H9 (cell line): ENCODE measurements at places on chromosomes 4 and X. TPM values are rescaled to one million over a fixed set of nuclear protein-coding genes. Genes with fewer than 3 reads are reported as not detected.
A peak's percentile ranks its signal among the peaks of the same experiment; 100 is the strongest.

GRCh38 chrX:44785652-44786051, 58.2 kb upstream of the DUSP21 start:
- DNase-seq = no peak
- H3K4me1 ChIP-seq = no peaks in the 10 kb centered on the region
- H3K27ac ChIP-seq = no peak overlapping the region
- no peaks in the 10 kb centered on the region for H3K36me3 ChIP-seq

DNA sequence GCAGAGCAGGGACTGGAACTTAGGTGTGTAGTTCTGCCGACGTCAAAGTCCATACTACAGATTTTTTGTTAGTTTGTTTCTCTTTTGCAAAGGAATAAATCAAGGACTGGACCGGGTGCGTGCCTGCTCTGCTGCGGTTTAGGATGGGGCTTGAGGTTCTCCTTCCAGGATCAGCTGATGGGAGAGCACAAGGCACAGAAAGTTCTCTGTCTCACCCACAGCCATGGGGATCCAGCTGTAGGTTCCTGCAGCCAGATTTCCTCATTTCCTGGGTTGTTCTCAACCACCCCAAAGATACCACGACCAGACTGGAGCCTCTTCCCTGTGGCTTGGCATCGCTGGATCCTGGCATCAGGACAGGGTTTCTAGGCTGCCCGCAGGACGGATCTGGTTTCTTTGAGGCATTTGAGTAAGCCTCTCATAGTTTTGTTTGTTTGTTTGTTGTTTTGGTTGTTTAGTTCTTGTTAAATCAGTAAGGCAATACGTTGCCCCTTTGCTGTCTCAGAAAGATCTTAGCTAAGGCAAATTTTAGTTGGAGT, 789 bp upstream of the SRPX start:
- peaks cover 13% of the 10 kb centered on the region; the same call in 1 of the 2 replicates for H3K27me3 ChIP-seq
- DNase-seq = no peak
- H3K4me3 ChIP-seq = peak overlapping the region; percentile 68
- no peaks in the 10 kb centered on the region for H3K36me3 ChIP-seq

- no peak overlapping the region for H3K4me3 ChIP-seq
- no peak overlapping the region for H3K27ac ChIP-seq
- no peak for DNase-seq
- H3K4me1 ChIP-seq = no peaks in the 10 kb centered on the region
Observed at GRCh38 chr4:80081566-80081965, 8.5 kb upstream of the ANTXR2 start.

DNA sequence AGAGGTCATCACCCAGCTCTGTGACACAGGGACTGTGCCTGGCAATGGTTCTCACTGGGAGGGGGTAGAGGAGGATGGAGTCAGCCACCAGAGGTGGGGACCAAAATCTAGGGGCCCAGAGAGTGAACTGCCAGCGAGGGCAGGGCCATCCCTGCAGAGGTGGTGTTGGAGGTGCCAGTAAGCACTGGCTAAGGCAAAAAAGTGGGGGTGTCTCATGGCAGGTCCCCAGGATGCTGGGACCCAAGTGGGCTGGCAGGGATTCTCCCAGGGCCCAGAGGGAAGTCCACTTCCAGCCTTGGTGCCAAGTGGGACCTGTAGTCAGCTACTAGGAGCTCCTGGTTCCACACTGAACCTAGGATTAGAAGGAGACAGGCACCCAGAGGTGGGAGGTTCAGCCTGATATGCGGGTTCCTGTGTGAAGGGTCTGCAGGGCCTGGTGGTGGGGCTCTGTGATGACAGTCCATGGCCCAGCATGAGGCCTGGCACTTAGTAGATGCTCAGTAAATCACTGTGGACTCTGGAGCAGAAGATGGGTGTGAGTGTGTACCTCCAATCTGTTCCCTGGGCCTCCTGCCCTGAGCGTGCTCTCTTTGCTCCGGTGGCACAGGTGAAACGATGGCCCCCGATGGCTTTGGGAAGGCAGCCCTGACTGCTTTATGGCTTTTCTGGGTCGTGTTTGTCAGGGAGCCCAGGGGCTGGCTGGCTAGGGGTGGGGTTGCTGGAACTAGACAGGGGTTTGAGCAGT, 81.5 kb downstream of the PSAPL1 start:
- no peaks in the 10 kb centered on the region for H3K4me1 ChIP-seq
- H3K27ac ChIP-seq = no peak overlapping the region
- no peaks in the 10 kb centered on the region for H3K27me3 ChIP-seq
- H3K36me3 ChIP-seq = no peaks in the 10 kb centered on the region
- no peak for DNase-seq

- H3K4me3 ChIP-seq = no peak overlapping the region; the same call in 2 of the 3 replicates
- no peaks in the 10 kb centered on the region for H3K36me3 ChIP-seq
- no peak overlapping the region for H3K27ac ChIP-seq
- DNase-seq = no peak
- H3K27me3 ChIP-seq = no peaks in the 10 kb centered on the region; the same call in 1 of the 2 replicates
Observed at GRCh38 chr4:23890369-23891063, 669 bp upstream of the PPARGC1A start.

DNA sequence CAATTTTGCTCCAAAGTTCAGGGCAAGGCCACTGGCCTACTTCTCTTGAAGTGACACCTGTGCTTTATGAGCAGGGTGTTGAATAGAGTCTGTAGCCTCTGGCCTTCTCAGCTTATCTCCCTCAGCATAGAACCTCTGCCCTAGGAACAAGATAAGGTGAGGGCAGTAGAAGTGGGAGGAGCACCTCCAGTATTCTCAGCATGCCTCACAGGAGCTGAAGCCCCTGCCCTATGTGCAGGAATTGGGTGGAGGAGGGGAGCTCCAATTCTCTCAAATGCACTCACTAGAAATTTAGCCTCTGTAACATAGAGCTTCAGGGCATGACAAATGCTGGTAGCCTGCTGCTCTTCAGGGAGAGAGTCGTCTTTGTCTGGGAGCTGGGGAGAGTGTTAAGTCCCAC, 479.3 kb downstream of the IL1RAPL1 start:
- DNase-seq = peak; percentile 24
- H3K27ac ChIP-seq = no peak overlapping the region
- no peaks in the 10 kb centered on the region for H3K36me3 ChIP-seq

- no peak overlapping the region for H3K27ac ChIP-seq
- peaks cover 31% of the 10 kb centered on the region for H3K36me3 ChIP-seq
- DNase-seq = no peak
- no peak overlapping the region for H3K4me3 ChIP-seq
- H3K27me3 ChIP-seq = no peaks in the 10 kb centered on the region
- H3K4me1 ChIP-seq = no peaks in the 10 kb centered on the region
Observed at GRCh38 chr4:110049951-110050925, 137.6 kb downstream of the EGF start.

DNA sequence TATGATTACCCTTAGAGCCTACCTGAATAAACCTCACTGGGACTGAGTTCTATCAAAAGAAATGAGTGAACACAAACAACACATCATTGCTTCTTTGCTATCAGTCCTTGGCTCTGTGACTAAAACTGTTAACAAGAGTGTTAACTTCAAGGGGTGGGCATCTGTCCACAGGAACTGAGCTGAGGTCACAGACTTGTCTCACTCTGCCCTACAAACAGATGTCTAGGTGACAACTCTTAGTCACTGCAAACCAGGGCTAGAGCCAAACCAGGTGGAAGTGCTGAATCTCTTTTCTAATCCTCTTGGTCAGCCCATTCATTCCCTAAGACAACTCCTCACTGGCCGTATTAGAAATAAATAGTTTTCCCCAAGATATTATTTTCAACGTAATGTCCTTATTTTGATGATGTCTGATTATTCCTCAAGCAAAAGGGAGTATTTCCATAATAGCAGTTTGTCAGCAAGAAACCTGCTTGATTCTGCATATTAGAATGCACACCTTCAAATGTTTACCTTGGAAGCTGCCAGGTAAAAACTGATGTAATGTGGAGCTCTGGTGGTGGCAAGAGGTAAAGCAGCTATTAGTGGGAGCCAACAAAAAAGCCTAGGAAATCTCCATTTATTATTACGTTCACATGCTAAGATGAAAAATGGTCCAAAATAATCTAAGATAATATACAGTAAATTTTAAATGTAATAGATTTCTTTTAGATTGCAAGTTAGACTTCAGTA, 4.0 kb downstream of the COL25A1 start:
- no peak overlapping the region for H3K4me3 ChIP-seq
- H3K4me1 ChIP-seq = no peaks in the 10 kb centered on the region
- H3K27ac ChIP-seq = no peak overlapping the region

- H3K36me3 ChIP-seq = no peaks in the 10 kb centered on the region
- no peaks in the 10 kb centered on the region for H3K27me3 ChIP-seq
- H3K4me3 ChIP-seq = no peak overlapping the region
- DNase-seq = no peak
- peaks cover under 1% of the 10 kb centered on the region; the same call in 1 of the 2 replicates for H3K4me1 ChIP-seq
- H3K27ac ChIP-seq = no peak overlapping the region
Observed at GRCh38 chr4:77127837-77128621, 29.0 kb upstream of the CCNG2 start.

GRCh38 chr4:60913002-60913401, 287.1 kb upstream of the ADGRL3 start:
- H3K27ac ChIP-seq = no peak overlapping the region
- H3K36me3 ChIP-seq = no peaks in the 10 kb centered on the region
- no peaks in the 10 kb centered on the region for H3K4me1 ChIP-seq

- H3K4me1 ChIP-seq = no peaks in the 10 kb centered on the region
- no peak overlapping the region for H3K4me3 ChIP-seq
- no peak overlapping the region for H3K27ac ChIP-seq
Observed at GRCh38 chr4:78612398-78613178, 61.0 kb downstream of the ANXA3 start.

- H3K27ac ChIP-seq = no peak overlapping the region
- H3K4me3 ChIP-seq = no peak overlapping the region
- no peak for DNase-seq
- no peaks in the 10 kb centered on the region for H3K4me1 ChIP-seq
- peaks cover 30% of the 10 kb centered on the region for H3K36me3 ChIP-seq
- no peaks in the 10 kb centered on the region for H3K27me3 ChIP-seq
Observed at GRCh38 chrX:10090319-10090718, 66.5 kb upstream of the CLCN4 start.

- no peak for DNase-seq
- H3K36me3 ChIP-seq = no peaks in the 10 kb centered on the region
- no peaks in the 10 kb centered on the region for H3K27me3 ChIP-seq
- no peak overlapping the region for H3K27ac ChIP-seq
- H3K4me1 ChIP-seq = no peaks in the 10 kb centered on the region
- H3K4me3 ChIP-seq = no peak overlapping the region
Observed at GRCh38 chr4:11954093-11954492, 525.4 kb upstream of the HS3ST1 start.

DNA sequence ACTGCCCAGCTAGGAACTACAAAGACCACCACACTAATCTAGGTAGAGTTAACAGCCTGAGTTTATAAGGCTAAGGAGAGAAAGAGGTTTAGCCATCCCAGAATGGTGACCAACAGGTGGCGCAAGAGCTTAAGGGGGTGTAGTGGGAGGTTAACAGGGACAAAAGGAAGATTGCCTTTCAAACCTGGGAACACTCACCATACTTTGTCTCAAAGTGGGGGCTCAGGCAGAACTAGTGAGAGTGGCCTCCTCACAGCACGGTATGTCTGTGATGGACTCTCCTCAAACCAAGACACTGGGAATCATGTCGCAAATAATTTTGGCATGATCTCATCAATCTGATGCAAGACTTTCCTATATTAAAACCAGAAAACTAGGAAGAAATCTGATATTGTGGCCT, 23.4 kb downstream of the CCNI start:
- H3K27me3 ChIP-seq = no peaks in the 10 kb centered on the region
- H3K27ac ChIP-seq = no peak overlapping the region
- peaks cover 75% of the 10 kb centered on the region for H3K36me3 ChIP-seq
- peak; percentile 63 for DNase-seq

DNA sequence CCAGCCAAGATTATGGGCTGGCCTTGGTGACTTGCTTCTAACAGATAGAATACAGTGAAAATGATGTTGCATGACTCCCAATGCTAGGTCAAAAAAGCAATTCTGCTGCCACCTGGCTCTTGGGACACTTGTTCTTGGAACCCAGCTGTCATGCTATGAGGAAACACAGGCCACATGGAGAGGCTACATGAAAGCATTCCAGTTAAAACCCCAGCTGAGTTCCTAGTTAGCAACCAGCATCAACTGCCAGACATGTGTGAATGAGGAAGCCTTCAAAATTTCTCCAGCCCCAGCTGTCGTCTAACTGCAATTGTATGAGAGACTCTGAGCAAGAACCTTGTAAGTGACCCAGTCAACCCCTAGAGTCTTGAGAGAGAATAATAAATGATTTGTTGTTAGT, 105.2 kb upstream of the FGF16 start:
- no peaks in the 10 kb centered on the region for H3K27me3 ChIP-seq
- H3K4me1 ChIP-seq = no peaks in the 10 kb centered on the region
- no peak overlapping the region for H3K27ac ChIP-seq
- DNase-seq = no peak

GRCh38 chrX:6448003-6448402, 86.9 kb downstream of the VCX3A start:
- H3K4me1 ChIP-seq = peaks cover 2% of the 10 kb centered on the region; the same call in 1 of the 2 replicates
- H3K27me3 ChIP-seq = no peaks in the 10 kb centered on the region
- H3K4me3 ChIP-seq = no peak overlapping the region
- H3K36me3 ChIP-seq = no peaks in the 10 kb centered on the region; the same call in 1 of the 3 replicates

DNA sequence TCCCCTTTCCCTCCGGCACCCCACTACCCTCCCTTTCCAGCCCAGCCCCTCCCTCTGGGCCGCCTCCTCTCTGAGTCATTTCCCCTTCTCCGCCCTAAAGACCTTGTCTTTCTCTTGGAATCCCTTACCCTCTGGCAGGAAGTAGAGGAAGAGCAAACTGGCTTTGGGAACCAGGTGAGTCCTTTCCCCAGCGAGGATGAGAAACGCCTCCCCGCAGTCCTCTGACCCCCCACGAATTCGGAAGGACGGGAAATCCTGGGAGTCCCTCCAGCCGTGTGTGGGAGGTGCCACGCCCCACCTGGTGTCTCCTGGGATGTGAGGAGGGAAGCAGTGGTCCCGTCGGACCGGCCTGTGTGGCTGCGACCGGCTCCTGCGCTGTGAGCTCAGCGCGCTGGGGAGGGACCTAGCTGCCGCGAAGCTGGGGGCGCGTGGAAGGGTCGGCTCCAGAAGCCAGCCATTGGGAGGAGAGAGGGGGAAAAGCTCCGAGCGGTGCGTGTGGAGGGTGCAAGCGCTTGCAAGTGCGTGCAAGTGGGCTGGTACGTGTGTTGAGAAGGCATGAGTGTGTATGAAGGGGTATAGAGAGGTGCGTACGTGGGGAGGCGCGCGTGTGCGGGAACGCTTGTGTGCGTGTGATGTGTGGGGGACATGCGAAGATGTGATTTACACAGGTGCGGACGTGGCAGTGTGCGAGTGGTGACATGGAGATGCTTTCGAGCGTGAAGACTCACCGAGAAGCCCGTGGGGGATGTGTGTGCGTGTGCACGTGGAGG, 46.3 kb downstream of the TEX13B start:
- H3K4me3 ChIP-seq = no peak overlapping the region; the same call in 2 of the 3 replicates
- H3K4me1 ChIP-seq = no peaks in the 10 kb centered on the region; the same call in 1 of the 2 replicates
- peak; percentile 65 for DNase-seq
- H3K36me3 ChIP-seq = peaks cover 16% of the 10 kb centered on the region
- no peaks in the 10 kb centered on the region for H3K27me3 ChIP-seq
- H3K27ac ChIP-seq = no peak overlapping the region

PAK3 gene
- total RNA-seq = 7.5 and 7.8 TPM in 2 replicates

TMPRSS11B gene
- not detected in 2 replicates for total RNA-seq

MAGEA2B gene
- not detected in 2 replicates for total RNA-seq

AP1AR gene
- total RNA-seq = 23.5 and 24.2 TPM in 2 replicates

REELD1 gene
- not detected in 2 replicates for total RNA-seq

NUDT11 gene
- total RNA-seq = 23.6 and 25.7 TPM in 2 replicates

TLR10 gene
- not detected in 2 replicates for total RNA-seq

NPY2R gene
- 0.09 TPM in 1 of 2 replicates, not detected in the other for total RNA-seq

CXCL9 gene
- total RNA-seq = not detected in 2 replicates

USP51 gene
- 6.2 and 6.8 TPM in 2 replicates for total RNA-seq

ALAS2 gene
- not detected in 2 replicates for total RNA-seq

MAGEB18 gene
- total RNA-seq = not detected in 2 replicates

FGF2 gene
- 95.2 and 99.0 TPM in 2 replicates for total RNA-seq

UCP1 gene
- not detected in 2 replicates for total RNA-seq

TEX13C gene
- 0.24 and 0.26 TPM in 2 replicates for total RNA-seq

SRPX gene
- total RNA-seq = 2.5 and 2.8 TPM in 2 replicates
